ENCODE measurements at places on chromosomes 7 and 10.

DNA sequence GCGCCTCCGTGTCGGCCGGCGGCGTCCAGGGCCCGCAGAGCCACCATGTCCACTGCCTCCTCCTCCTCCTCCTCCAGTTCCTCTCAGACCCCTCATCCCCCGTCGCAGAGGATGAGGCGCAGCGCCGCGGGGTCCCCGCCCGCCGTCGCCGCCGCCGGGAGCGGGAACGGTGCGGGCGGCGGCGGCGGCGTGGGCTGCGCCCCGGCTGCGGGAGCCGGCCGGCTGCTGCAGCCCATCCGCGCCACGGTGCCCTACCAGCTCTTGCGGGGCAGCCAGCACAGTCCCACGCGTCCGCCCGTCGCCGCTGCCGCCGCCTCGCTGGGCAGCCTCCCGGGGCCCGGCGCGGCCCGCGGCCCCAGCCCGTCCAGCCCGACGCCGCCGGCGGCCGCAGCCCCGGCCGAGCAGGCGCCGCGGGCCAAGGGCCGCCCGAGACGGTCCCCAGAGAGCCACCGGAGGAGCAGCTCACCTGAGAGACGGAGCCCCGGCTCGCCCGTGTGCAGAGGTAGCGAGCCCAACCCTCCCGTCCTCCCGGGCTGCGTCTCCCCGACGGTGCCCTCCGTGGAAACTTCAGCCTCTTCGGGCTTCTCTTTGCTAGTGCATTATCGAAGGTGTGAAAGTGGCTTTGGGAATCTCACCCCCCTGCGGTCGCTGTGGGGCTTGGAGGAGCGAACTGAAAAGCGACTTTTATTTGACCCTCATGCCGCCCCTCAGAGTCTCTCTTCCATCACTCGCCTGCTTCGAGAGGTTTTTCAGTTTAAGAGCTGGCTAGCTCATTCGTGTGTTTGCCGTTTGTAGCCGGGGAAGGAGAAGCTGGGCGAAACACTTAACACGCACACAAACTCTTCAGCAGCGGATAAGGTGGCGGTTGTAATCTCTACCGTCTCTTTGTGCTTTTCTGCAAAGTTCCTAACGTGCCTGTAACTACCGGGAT lies 975 bp downstream of the GLCCI1 start:
- DNase-seq = peak; percentile 71

GRCh38 chr10:58140691-58141347 lies 126.9 kb downstream of the IPMK start:
- no peak for DNase-seq

DNA sequence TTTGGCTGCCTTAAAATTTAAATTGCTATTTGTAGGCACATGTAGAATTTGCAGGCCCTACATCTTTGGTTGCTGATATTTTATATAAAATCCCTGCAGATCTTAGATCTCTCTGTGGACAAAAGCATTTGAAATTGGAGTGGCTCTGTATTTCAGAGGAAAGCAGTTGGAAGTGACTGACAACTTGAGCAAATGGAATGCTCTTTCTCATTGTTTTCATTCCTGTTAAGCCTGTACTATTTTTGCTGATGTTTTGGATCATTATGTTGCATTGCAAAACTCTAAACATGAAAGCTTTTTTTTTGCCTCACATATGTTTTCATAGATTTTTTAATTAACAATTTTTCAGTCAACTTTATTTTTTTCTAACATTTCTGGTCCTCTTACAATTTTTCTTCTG lies 251.2 kb upstream of the MDFIC start:
- DNase-seq = no peak

GRCh38 chr10:48550071-48550691 lies 54.7 kb downstream of the ARHGAP22 start:
- DNase-seq = no peak

DNA sequence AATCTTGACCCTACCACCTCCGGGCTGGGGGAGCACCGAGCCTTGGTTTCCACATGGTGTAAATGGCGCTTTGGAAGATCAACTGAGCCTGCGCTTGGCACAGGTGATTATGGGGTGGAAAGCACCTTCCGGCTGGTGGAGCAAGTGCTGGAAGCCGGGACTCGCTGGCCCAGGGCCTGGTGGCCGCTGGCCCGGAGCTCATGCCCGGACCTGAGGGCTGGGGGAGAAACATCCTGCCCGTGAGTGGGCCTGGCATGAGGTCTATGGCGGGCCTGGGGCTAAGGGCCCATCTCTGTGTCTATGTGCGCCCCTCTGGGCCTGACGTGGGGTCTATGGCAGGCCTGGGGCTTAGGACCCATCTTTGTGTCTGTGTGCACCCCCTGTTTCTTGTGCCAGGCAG lies 14.2 kb upstream of the LFNG start:
- DNase-seq = no peak

GRCh38 chr10:80530251-80530650 lies 7.5 kb upstream of the SH2D4B start:
- no peak for DNase-seq

DNA sequence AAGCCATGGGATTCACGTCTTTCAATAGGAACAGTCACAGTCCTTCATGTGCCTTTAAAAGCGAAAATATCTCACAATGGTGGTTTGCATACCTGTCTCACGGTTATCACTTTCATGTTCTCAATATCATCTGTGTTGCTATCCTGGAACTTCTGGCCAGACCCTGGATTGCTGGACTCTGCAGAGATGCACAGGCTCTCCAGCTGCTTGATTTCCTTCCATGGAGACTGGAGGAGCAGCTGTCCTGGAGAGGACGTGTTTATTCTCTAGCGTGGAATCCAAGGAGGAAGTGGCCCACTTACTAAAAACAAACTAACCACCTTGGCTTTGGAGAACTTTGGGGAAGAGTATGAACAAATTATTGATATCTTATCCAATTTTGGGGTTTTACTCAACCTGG lies 16.5 kb downstream of the BTBD16 start:
- no peak for DNase-seq

DNA sequence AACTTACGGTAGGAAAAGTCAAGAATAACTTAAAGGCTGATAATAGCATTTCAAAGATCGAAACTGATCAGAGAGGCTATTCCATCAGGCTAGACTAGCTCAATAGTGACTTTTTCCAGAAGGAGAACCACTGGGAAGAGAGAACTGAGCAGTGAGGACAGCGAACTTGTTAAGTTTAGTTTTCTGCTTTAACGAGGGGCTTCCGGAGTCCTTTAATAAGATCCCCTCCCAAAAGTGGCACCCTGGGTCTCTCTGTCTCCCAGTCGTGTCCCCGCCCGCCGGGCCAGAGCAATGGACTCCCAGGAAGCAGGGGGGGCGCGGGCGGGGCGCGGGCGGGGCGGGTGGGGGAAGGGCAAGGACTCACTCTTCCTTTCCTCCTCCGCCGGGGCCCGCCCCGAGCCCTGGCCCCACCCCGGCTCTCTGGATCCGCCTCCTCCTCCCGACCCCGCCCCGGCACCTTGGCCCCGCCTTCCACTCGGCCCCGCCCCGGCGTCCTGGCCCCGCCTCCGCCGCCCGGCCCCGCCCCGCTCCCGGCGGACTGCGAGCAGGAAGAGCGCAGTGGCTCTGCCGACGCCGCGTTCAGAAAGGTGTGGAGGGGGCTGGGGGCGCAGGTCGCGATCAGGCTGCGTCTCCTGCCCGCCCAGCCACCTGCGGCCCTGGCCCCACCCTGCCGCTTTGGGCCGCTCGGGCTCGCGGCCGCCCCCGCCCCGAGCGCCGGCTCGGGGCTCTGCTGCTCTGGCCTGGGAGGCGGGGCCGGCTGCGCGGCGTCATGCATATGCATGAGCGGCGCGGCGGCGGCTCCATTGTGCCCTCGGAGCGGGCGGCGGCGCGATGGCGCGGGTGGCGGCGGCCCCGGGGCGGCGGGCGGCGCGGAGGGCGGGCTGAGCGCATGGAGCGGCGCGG lies at the start of gene ZMIZ2:
Gene ZMIZ2 (plus strand): TSS at position 803 of the 903 bp plus-strand sequence. CDS start 7,403 bp downstream, outside the sequence.
- DNase-seq = peak; percentile 66

DNA sequence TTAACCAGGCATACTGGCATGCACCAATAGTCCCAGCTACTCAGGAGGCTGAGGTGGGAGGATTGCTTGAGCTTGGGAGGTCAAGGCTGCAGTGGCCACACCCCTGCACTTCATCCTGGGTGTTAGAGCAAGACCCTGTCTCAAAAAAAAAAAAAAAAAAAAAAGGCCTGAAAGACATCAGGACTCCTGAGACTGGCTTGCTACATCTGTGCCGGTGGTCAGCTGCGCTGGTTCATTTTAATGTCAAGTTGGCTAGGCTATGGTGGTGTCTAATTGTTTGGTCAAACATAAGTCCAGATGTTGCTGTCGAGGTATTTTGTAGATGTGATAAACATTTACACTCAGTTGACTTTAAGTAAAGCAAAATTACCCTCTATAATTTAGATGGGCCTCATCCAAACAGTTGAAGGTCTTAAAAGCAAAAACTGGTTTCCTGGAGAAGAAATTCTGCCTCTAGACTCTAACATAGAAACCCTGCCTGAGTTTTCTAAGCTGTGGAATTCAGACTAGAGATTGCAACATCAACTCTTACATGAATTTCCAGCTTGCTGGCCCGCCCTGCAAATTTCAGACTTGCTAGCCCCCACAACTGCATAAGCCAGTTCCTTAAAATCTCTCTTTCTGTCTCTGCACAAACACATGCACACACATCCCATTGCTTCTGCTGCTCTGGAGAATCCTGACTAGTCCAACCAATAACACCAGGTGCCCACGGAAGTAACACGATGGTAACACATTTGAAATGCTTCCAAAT lies 18.2 kb downstream of the MYOF start:
- DNase-seq = no peak

DNA sequence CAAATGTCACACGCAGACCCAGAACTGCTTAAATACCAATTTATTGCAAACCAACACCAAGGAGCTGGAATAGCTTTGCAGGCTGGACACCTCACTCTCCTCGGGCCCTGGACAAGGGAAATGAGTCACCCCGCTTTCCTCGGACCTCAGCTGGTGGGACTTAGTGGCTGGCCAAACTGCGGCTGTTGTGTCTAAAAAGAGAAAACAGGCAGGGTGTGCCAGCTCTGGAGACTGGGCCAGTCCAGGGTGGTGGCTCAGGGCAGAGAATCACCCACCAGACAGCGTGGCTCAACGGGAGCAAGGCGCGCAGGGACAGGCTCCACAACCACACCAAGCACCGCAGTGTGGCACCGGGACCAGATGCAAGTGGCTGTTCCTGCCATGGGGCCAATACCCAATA lies 58.2 kb upstream of the CAMK2B start:
- DNase-seq = no peak

DNA sequence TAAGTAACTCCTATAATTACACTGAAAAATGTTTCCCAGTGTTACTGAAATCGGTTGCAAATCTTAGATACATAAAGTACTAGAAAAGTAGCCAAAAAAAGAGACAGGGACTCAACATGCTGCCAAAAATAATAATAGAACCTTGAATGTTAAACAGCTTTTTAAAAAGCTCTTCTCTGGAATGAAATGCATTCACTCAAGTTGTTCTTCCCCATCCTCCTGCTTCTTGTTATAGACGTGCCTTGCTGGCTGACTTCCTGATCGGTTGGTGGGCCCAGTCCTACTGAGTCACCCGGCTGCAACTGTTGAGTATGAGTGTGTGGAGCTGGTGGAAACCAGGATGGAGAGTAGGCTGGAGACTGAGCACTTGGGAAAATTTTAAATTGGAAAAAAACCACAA lies 30.6 kb upstream of the RAPGEF5 start:
- DNase-seq = no peak

DNA sequence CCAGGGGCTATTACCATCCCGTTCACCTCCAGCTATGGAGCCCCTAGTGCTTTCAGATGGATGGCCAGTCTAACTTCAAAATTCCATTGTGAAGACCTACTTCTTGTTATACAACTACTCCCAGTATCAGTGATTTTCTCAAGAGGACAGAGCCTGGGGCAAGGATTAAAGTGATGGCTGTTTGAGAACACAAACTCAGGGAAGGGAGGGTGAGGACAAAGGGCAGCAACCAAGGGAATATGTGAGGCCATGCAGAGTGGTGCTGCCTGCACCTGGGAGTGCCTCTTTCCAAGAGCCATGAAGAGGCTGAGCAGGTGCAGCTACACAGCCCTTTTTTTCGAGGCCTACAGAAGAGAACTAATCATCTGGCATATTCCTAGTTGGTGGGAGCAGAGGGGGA lies 303.5 kb upstream of the BMPER start:
- DNase-seq = no peak

GRCh38 chr10:102627736-102628293 lies 16.5 kb upstream of the TRIM8 start:
- DNase-seq = no peak

- DNase-seq = no peak
These were observed 45.1 kb downstream of the SPOCK2 start for GRCh38 chr10:72043016-72043834.

- DNase-seq = no peak
These were observed 345.3 kb upstream of the SEMA3C start for GRCh38 chr7:81264116-81264515.

- DNase-seq = no peak
These were observed 135.9 kb downstream of the ZNF92 start for GRCh38 chr7:65509368-65510186.

DNA sequence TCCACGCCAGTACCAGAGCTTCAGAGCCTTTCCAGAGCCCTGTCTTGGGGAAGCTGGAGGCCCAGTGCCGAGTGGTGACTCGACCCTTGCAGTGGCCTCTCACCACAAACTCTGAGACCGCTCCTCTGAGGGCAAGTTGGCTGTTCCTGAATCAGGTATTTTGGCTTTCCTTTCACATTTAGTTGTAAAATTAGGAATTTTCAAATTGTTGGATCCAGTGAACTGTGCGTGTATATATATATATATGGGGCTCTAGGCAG lies 128.7 kb upstream of the UNC5B start:
- DNase-seq = no peak

GRCh38 chr7:69448071-69448470 lies 150.2 kb upstream of the AUTS2 start:
- DNase-seq = no peak

DNA sequence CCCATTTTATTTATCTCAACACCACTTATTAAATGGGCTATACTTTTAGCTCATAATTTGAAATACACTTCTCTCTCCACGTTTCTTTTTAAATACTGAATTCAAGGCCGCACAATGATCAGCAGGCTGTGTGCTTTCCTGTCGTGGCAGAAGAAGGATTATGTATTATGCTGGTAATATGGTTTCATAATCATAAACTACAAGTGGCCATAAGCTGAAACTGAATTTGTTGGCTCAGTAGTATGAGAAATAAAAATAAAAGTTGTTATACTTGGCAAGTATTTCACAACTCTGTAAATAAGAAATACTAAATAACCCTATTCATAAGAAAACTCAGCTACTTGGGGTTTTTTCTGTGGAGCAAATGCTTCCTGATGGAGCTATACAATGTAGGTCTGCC lies 313.6 kb downstream of the DOCK4 start:
- no peak for DNase-seq

GRCh38 chr10:43218206-43218950 lies 48.5 kb downstream of the RASGEF1A start:
- DNase-seq = no peak

GRCh38 chr10:117130862-117131375 lies 7.2 kb downstream of the VAX1 start:
- DNase-seq = no peak

- DNase-seq = peak; percentile 83
These were observed 237.4 kb downstream of the FOXP2 start for GRCh38 chr7:114652041-114652440.

Measured in NCI-H2029 treated with DMSO at 0.1 percent for 48 hours (cell line).